A549 treated with Mapracorat at 1 μM for 4 hours (cell line): ENCODE measurements at places on chromosomes 5 and 9. TPM values are rescaled to one million over a fixed set of nuclear protein-coding genes. Genes with fewer than 3 reads are reported as not detected.

The DELE1 gene
- 45.5 to 58.1 TPM (median 51.2 TPM) in 5 replicates for total RNA-seq

The SLC27A6 gene
- 0.06 TPM in 1 of 5 replicates, not detected in the others for total RNA-seq

The RNF130 gene
- total RNA-seq = 38.2 to 48.3 TPM (median 43.0 TPM) in 5 replicates

The PCYOX1L gene
- total RNA-seq = 1.9 to 3.2 TPM (median 2.6 TPM) in 5 replicates

The MARCHF11 gene
- not detected in 5 replicates for total RNA-seq

The NEUROG1 gene
- not detected in 5 replicates for total RNA-seq

The PCDHA9 gene
- 0.02 TPM in 1 of 5 replicates, not detected in the others for total RNA-seq

The CCL27 gene
- 0.28 TPM in 1 of 5 replicates, not detected in the others for total RNA-seq

The CCIN gene
- total RNA-seq = 0.06 to 0.08 TPM in 2 of 5 replicates, not detected in the others

The KIAA1958 gene
- total RNA-seq = 1.2 to 2.9 TPM (median 2.3 TPM) in 5 replicates
